Uterine smooth muscle cell (primary cell): ENCODE measurements at places on chromosomes 7 and 10. TPM values are rescaled to one million over a fixed set of nuclear protein-coding genes. Genes with fewer than 3 reads are reported as not detected.

The OR2A1 gene
- total RNA-seq = not detected in 2 replicates

The KCND2 gene
- 2.0 and 4.9 TPM in 2 replicates for total RNA-seq

The RTKN2 gene
- total RNA-seq = 4.6 and 6.3 TPM in 2 replicates

The SH2B2 gene
- total RNA-seq = 2.0 and 3.1 TPM in 2 replicates

The FANK1 gene
- 2.2 and 3.7 TPM in 2 replicates for total RNA-seq
